ENCODE measurements at places on chromosomes 3 and 15. TPM values are rescaled to one million over a fixed set of nuclear protein-coding genes. Genes with fewer than 3 reads are reported as not detected.

Gene STRA6
- not detected for total RNA-seq

Gene BCL2A1
- 0.19 TPM for total RNA-seq

Gene OSBPL10
- 14.7 TPM for total RNA-seq

Gene CPNE9
- total RNA-seq: not detected

Gene HHLA2
- not detected for total RNA-seq

Gene KLHL40
- not detected for total RNA-seq

Gene FBXL2
- 13.7 TPM for total RNA-seq

Gene SPSB4
- total RNA-seq: not detected

Gene CCR3
- total RNA-seq: not detected

Gene ZBBX
- 0.09 TPM for total RNA-seq

Gene PLA1A
- total RNA-seq: 0.18 TPM

Gene SEMA7A
- total RNA-seq: 2.0 TPM

Gene DLEC1
- not detected for total RNA-seq

Gene CCR8
- total RNA-seq: not detected

Gene CCR4
- total RNA-seq: 0.09 TPM

Gene SST
- not detected for total RNA-seq

Gene NRG4
- not detected for total RNA-seq

Gene TERC
- 46.9 TPM for total RNA-seq

Gene CLDN18
- not detected for total RNA-seq

Gene PIERCE2
- 0.94 TPM for total RNA-seq

Gene GCNT3
- not detected for total RNA-seq

Gene GNAT1
- not detected for total RNA-seq

Gene MKRN3
- total RNA-seq: not detected

Gene RLBP1
- not detected for total RNA-seq

Gene TNNC1
- total RNA-seq: 0.18 TPM

Gene ROBO2
- not detected for total RNA-seq

Gene PPARG
- 12.6 TPM for total RNA-seq

Gene GPR27
- not detected for total RNA-seq

Gene TRH
- not detected for total RNA-seq

Gene GLDN
- total RNA-seq: 0.09 TPM

Gene KLHL24
- total RNA-seq: 73.7 TPM

Gene VEPH1
- 107 TPM for total RNA-seq

Gene CORO2B
- 2.7 TPM for total RNA-seq

Gene POC1A
- total RNA-seq: 6.8 TPM

Data from endothelial cell of coronary artery (primary cell).